ENCODE measurements at places on chromosomes 11 and 22.

GRCh38 chr11:71240865-71241691, 11.3 kb downstream of the SHANK2 start:
- no peak for DNase-seq

GRCh38 chr11:116413301-116414242, 359.2 kb downstream of the BUD13 start:
- peak; percentile 77 for DNase-seq

DNA sequence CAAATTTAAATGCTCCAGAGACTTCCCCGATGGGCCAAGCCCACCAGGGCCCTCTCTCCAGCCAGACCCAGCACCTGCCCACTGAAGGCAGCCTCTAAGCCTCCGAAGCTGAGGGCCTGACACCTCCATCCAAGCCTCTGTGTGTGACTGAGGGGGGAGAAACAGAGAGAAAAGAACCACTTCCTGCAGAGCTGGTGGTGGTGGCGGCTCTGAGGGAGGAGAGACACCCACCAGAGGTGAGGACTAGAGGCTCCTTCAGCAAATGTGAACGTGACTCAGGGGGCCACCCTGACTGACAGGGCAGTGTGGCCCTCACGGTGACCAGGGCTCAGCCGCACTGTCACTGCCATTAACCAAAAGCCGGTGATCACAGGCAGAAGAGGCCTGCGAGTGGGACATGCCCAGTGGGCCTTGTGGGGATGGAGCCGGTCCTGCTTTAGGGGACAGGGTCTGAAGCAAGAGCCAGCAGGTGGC, 31.0 kb upstream of the CD5 start:
- DNase-seq, result no peak

GRCh38 chr22:46036558-46037408, 59.8 kb upstream of the WNT7B start:
- DNase-seq, result no peak

DNA sequence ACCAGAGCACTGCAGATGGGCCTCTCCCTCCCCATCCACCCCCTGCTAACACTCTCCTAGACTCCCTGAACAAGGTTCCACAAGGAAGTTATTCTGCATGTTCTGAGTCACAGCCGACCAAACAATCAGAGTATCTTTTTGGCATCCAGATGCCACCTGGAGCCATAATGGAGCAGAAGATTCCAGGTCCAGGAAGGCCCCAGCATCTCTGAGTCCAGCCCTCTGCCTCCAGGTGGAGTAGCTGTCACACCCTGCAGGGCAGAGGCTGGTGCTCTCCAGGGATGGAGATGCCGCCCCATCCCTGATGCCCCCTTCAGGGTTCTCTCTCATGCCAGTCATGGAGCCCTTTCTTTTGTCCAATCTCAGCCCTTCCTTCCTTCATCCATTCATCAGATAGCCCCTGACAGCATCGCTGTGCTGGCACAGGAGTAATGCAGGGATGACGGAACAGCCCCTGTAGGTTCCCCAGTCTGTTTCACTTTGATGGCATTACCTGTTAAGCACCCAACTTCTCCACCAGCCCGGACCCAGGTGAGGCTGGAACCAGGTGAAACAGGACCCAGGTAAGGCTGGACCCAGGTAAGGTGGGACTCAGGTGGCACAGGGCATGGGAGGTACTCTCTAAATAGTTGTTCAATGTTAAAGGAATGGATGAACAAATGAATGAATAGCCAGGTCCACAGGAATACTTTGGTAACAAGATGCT, 20.1 kb upstream of the TSKU start:
- no peak for DNase-seq
